Chondrocyte (in vitro differentiated cells): ENCODE measurements at places on chromosomes 5 and 9.

DNA sequence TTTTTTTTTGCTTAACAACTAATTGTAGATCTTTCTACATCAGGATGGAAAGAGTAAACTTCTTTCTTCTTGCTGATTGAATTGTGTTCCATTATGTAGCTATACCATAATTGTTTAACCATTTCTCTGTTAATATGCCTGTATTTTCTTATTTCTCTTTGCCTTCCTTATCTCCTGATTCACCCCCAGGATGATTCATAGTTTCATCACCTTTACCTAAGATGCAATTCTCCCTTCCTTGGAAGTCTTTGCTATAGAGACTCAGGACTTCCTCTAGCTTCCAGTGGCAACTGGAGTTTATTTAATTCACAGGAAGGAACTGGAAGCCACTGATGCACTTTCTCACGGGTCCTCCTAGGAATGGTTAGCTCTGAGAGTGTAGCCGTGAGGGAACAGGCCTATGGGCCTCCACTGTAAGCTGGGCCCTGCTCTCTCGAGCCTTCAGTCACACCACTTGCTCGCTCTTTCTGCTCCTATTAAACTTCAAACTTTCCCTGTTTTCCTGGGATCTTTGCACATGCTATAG lies 83.1 kb downstream of the FGF1 start:
- DNase-seq = no peak

DNA sequence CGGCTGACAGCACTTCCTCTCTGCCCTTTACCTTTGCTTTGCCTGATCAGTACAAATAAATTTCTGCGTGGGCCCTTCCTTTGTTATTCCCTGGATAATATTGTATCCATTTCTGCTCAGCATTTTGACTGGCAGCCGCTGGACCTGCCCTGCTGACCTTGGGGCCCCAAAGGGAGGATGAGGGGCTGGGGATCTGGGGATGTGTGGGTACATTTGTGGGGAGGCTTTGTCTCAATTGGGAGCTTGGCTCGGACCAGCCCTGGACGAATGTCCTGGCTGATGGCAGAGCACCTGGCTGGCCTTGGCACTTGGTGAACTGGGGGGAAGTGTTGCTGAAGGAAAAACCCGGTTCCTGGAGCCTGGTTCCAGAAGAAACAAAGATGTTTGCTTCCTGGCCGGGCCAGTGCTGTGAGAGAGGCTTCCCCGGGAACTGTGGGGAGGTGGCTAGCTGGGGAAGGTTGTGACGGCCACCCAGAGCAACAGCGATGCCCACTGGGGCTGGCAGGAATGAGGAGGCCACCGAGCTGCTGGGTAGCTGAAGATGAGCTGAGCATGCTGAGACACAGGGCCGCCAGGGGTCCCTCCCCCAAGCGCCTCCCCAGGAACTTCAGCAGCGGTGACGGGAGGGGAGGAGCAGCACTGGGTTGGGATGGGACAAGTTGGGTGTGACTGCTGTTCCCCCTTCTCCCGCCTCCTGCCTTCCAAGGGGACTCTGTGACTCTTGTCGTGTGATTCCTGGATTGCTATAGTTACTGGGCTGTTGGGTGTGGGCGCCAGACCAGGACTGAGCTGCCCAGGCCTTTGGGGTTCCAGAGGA lies 8.4 kb downstream of the LMX1B start:
- DNase-seq = no peak

DNA sequence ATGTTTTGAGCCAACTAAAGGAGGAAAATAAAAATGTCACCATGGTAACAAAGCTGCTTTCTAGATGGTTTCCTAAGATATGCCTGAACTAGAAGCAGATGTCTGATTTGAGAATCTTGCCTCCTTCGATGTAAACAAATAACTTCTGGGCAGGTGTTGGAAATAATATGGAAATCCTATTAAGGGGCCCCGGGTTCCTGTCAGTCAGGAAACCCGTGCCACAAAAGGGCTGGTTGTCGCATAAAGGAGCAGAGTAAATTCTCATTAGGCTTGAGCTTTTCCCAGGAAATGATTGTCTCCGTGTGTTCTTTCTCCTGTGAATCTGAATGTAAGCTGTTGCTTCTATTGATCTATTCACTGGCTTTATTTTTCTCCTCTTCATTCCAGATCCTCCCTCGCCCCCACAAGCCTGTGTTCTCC lies 90.8 kb downstream of the TLE4 start:
- no peak for DNase-seq

DNA sequence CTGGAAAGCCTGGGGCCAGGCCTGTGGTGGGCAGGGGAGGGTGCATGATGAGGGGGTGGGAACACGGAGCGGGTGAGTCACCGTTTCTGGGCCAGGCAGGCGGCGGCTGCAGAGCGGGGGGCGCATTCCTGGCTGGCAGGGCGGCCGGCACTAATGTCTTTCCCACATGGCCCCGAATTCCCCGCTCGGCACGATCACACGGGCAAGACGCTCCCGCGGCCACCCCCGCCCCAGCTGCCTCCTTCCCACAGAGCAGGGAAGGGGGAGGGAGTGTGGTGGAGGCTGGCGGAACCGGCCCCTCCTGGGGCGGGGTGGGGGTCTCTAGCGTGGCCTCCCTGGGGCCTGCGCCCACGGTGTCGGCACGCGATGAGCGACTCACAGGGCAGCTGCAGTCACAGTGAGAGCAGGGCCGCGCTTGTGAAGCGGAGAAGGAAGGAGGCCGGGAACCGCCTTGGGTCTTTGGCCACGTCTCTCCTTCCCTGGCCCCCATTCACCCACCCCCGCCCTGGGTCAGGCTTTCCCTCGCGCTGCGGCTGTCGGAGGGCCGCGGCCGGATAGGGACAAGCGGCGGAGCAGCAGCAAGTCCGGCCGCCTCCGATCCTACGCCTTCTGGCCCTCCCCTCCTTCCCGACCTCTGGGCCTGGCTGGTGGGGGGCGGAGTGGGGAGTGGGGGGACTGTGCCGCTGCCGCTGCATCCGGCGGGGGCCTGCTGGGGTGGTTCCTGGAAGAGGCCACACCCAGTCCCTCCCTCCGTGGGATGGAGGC lies 48.9 kb downstream of the CXXC5 start:
- peak; percentile 97 for DNase-seq

- no peak for DNase-seq
Observed at GRCh38 chr5:96776621-96777020, 31.1 kb downstream of the ERAP1 start.

- no peak for DNase-seq
Observed at GRCh38 chr5:16067415-16067814, 112.2 kb downstream of the MARCHF11 start.

DNA sequence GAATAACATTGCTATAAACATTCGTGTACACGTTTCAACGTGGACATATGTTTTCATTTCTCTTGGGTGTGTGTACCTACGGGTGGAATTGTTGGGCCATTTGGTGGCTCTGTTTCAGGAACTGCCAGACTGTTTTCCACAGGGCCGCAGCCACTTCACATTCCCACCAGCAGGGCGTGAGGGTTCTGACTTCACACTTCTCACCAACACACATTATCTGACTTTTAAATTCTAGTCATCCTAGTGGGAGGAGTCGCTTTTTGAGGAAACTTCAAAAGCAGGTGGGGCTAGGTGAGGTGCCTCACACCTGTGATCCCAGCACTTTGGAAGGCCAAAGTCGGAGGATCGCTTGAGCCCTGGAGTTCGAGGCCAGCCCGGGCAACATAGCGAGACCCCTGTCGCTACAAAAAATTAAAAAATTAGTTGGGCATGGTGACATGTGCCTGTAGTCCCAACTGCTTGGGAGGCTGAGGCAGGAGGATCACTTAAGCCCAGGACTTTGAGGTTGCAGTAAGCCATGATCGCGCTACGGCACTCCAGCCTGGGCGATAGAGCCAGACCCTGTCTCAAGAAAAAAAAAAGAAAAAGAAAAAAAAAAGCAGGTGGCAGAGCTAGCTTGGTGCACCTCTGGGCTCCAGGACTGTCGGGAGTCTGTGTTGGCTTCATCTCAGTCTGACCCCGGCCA lies 28.5 kb downstream of the TSPAN17 start:
- DNase-seq = no peak

DNA sequence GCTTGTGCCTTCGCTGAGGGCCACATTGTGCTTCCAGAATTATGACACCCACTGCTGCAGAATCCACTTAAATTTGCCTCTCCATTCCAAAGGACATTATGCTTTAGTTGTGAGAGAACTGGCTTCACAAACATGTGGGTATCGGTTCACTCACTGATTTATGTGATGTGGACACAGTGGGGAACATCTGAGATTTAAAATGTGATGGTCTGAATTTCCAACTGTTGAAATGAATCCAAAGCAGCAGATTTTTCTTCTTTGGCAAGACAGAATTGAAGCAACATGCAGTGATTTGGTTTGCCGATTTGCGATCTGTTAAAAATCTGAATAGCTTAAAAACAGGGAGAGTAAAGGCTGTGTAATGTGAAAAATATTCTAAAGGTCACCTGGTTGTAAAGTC lies 20.3 kb downstream of the PCSK5 start:
- no peak for DNase-seq

DNA sequence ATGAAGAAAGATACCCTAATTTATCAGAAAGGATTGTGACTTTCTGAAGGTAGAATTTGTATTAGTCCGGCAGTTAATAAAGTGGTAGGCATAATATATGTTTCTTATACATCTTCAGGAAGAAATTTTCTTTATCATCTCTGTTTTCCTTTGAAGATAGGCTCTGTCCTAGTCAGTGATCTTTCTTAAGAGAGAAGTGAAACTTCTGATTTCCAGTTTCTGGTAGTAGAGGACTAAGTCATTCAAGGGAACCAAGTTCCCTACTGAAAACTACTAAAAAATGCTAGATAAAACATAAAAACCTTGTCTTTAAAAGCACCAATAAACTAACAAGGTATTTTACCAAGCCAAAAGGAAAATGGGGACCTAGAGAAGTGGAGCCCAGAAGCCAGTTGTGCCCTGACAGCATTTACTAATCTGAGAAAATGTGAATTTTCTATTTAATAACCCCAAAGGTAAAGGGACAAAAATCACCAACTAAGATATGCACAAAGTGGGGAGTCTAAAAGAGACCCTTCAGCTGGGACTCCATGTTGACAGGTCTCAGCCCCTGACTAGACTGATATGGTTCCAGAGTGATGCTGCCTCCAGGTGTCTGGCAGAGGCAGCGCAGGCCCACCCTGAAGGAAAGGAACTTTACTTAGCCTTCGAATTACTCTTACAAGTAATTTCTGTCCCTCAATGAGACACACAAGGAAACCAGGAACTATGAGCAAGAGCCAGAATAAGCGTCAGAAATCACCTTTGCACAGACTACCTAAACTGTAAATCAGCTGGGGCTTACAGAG lies 72.7 kb downstream of the FAM78A start:
- DNase-seq = no peak

DNA sequence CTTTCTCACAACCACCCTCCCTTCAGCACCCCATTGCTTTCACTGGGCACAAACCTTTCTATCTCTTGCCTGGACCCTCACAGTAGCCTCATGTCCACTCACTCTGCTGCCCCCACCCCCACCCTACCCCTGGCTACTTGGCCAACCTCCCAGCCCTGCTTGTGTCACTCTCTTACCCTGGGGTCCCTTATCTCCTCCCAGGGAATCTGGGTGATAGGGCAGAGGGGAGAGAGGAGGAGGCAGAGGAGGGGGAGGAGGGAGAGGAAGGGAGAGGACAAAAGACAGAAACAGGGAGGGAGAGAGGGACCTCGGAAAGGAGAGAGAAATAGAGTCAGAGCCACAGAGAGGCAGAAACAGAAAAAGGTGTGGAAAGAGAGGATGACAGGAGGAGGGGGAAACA lies 25.0 kb upstream of the KIF12 start:
- no peak for DNase-seq

- DNase-seq = no peak
Observed at GRCh38 chr5:149358294-149358651, 427 bp downstream of the PCYOX1L start.
